Lower lobe of right lung (tissue), 2 donors: ENCODE measurements at places on chromosomes 3 and 15. TPM values are rescaled to one million over a fixed set of nuclear protein-coding genes. Genes with fewer than 3 reads are reported as not detected.

Gene CASR
- not detected for total RNA-seq

Gene SYNPR
- total RNA-seq = not detected

Gene GOLGA8O
- total RNA-seq = not detected

Gene PTPN23
- total RNA-seq = 40.4 TPM

Gene AHSG
- not detected for total RNA-seq

Gene FURIN
- total RNA-seq = 86.5 TPM

Gene A4GNT
- 0.41 TPM for total RNA-seq

Gene SAMD7
- not detected for total RNA-seq

Gene HRG
- total RNA-seq = not detected

GRCh38 chr3:31704591-31705179 is 172.0 kb downstream of the STT3B start:
- H3K36me3 ChIP-seq = no peaks in the 10 kb centered on the region
- DNase-seq = peak; percentile 55
- no peak overlapping the region for H3K4me3 ChIP-seq
- no peaks in the 10 kb centered on the region for H3K27me3 ChIP-seq

DNA sequence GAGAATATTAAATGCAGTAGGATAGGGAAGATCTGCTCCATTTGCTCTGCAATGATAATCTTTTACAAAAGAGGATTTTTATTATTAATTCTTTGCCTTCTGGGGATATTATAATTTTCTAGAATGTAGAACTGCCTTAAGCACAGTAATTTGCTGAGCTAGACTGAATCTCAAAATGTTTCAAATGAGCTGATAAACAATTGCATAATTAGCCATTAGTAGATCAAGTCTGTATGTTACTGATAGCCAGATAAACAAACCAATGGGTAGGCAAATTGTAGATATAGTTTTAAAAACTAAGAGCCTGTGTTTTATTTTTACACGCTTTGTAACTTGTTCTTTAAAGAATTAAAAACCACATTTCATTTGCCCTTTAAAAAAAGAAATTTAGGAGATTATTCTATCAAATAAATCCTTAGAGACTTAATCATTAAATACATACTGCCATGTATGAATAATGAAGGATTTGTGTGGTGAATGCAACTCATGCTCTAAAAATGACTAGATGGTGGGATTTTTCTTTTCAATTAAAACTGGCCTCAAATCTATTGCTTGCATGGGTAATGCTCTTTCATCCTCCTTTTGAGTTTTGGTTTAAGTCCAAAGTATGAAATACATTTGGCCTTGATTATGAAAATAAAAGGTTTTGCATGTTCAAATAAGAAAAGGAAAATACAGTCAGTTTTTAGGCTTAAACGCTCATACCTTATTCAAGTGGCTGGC is 32.6 kb upstream of the NANOGP8 start:
- no peak overlapping the region for H3K27ac ChIP-seq
- no peak overlapping the region for H3K4me3 ChIP-seq
- DNase-seq = no peak
- no peaks in the 10 kb centered on the region for H3K27me3 ChIP-seq

DNA sequence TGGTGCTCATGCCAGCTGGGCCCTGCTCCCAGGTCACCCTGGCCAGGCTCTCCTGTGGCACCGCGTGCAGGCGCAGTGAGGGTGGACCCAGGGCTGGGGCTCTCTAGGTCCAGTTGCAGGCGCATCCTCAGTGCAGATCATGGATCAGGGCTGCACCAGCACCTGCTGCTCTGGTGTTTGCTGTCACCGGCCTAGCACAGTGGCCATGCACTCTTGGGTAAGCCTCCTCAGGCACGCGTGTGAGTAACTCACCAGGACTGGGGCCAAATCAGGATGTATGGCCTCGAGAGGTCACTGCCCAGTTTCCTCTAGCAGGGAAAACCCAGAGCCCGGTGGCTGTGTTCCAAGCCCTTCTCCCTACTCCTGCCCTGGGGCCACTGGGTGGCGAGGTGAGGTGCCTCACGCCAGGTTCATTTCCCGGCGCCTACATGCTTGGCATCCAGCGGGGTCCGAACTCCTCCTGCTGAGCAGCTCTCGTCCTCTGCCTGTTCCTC is 45.5 kb upstream of the SLC41A3 start:
- no peak overlapping the region for H3K27ac ChIP-seq
- H3K4me3 ChIP-seq = no peak overlapping the region
- peak; percentile 76 for DNase-seq
- no peaks in the 10 kb centered on the region for H3K36me3 ChIP-seq
- H3K27me3 ChIP-seq = no peaks in the 10 kb centered on the region

DNA sequence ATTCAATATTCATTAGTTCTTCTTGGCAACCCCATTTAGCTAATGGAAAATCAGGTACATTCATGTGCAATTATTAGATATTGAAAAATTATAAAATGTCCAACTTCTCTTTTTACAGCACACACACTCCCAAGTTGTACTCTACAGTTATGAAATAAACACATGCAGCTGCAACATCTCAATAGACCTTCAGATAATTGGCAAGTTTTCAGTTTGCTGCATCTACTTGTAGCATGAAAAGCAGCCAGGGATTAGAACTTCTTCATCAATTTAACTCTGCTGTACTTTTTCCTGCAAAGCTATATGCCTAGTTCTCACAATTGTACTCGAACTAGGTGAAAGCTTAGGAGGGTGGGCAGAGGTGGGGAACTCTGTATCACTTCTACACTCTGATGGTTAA is 46.6 kb upstream of the FHIT start:
- H3K27me3 ChIP-seq = no peaks in the 10 kb centered on the region
- no peaks in the 10 kb centered on the region for H3K4me1 ChIP-seq
- no peaks in the 10 kb centered on the region for H3K36me3 ChIP-seq
- H3K27ac ChIP-seq = no peak overlapping the region

- H3K36me3 ChIP-seq = no peaks in the 10 kb centered on the region
- no peaks in the 10 kb centered on the region for H3K4me1 ChIP-seq
- no peak overlapping the region for H3K27ac ChIP-seq
- no peaks in the 10 kb centered on the region for H3K27me3 ChIP-seq
- H3K4me3 ChIP-seq = no peak overlapping the region
- DNase-seq = no peak
Observed at GRCh38 chr3:38990621-38991020, 61.1 kb downstream of the SCN11A start.

DNA sequence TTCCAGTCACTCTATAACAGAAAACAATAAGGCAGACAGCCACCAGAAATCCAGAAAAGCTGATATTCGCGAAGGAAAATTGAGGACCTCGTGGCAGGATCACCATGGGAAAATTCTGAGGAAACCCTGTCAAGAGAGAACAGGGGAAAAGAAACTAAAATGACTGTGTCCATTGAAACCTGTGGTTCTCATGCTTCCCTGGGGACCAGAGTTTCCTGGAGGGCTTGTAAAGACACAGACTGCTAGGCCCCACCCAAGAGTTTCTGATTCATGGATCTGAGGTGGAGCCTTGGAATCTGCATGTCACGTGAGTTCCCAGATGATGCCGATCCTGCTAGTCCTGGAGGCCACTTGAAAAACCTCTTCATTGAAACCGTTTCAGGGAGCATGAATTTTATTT is 420.5 kb downstream of the EPHB1 start:
- H3K36me3 ChIP-seq = no peaks in the 10 kb centered on the region
- DNase-seq = no peak
- H3K27me3 ChIP-seq = no peaks in the 10 kb centered on the region
- H3K4me3 ChIP-seq = no peak overlapping the region
- no peak overlapping the region for H3K27ac ChIP-seq

- no peak overlapping the region for H3K27ac ChIP-seq
- H3K27me3 ChIP-seq = no peaks in the 10 kb centered on the region
- H3K4me1 ChIP-seq = no peaks in the 10 kb centered on the region
- no peak for DNase-seq
- no peaks in the 10 kb centered on the region for H3K36me3 ChIP-seq
Observed at GRCh38 chr3:122646146-122646988, 34.3 kb upstream of the PARP14 start.

DNA sequence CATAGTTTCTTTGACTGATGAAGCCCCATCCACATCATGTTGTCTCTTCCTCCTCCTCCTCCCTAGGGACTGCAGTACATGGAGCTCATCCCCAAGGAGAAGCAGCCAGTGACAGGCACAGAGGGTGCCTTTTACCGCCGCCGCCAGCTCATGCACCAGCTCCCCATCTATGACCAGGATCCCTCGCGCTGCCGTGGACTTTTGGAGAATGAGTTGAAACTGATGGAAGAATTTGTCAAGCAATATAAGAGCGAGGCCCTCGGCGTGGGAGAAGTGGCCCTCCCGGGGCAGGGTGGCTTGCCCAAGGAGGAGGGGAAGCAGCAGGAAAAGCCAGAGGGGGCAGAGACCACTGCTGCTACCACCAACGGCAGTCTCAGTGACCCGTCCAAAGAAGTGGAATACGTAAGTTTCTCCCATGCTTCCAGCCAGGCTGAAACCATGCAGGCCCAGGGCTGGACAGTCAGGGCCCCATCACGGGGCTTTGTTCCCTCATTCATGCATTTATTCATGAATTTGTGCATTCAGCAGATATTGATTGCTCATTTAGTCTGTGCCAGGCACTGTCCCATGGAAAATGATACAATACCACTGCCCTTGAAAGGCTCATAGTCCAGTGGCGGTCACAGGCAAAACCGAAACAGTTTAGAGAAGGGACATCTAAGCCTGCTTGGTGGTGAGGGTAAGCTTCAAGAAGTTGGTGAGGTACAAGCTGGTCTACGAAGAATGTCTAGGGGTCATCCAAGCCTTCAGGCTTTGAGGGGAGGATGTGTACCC is 47.1 kb downstream of the LMCD1 start:
- peaks cover 4% of the 10 kb centered on the region for H3K4me1 ChIP-seq
- peaks cover 40% of the 10 kb centered on the region for H3K36me3 ChIP-seq
- H3K27ac ChIP-seq = no peak overlapping the region
- no peak for DNase-seq

DNA sequence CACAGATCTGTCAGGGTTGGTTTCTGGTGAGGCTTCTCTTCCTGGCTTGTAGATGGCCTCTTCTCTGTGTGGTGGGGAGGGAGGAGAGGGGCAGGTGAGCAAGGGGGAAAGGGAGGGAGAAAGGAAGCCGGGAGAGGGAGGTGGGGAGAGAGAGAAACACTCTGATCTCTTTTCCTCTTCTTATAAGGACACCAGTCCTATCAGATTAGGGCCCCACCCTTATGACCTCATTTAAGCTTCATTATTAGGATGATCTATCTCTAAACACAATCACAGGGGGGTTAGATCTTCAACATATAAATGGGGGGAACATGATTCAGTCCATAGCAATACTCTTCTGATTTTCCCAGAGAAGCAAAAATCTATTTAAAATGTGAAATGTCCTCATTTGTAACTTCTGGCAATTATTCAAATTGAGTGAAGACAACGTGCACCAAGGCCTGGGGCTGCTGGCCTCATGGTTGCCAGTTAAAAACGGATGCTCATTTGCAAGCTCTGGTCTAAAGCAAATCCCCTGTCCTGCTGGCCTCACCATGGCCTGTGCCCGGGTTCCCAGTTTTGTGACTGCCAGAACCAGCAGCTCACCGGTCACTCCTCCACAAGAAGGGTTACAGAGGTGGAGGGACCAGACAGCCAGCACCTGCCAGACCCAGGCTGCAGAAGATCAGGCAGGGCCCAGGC is 8.3 kb downstream of the POMGNT2 start:
- DNase-seq = no peak
- no peaks in the 10 kb centered on the region for H3K27me3 ChIP-seq
- H3K36me3 ChIP-seq = no peaks in the 10 kb centered on the region
- no peaks in the 10 kb centered on the region for H3K4me1 ChIP-seq
- no peak overlapping the region for H3K27ac ChIP-seq
